CD8-positive, alpha-beta memory T cell (primary cell): ENCODE measurements at places on chromosomes 2 and 18. TPM values are rescaled to one million over a fixed set of nuclear protein-coding genes. Genes with fewer than 3 reads are reported as not detected.

The POTEI gene
- total RNA-seq, result not detected

The IMPACT gene
- 10.6 TPM for total RNA-seq

The NYAP2 gene
- not detected for total RNA-seq

The EPC2 gene
- 29.6 TPM for total RNA-seq

GRCh38 chr2:30503007-30503694 is 56.1 kb downstream of the LCLAT1 start:
- DNase-seq, result no peak
- H3K4me3 ChIP-seq, result no peak overlapping the region
- peaks cover 34% of the 10 kb centered on the region for H3K4me1 ChIP-seq
- H3K36me3 ChIP-seq, result no peaks in the 10 kb centered on the region
- no peak overlapping the region for H3K27ac ChIP-seq

GRCh38 chr18:24022161-24022560 is 7.6 kb downstream of the TTC39C start:
- H3K27me3 ChIP-seq, result no peaks in the 10 kb centered on the region
- no peak overlapping the region for H3K4me3 ChIP-seq
- H3K4me1 ChIP-seq, result peaks cover 97% of the 10 kb centered on the region
- H3K27ac ChIP-seq, result no peak overlapping the region
- peaks cover 12% of the 10 kb centered on the region for H3K36me3 ChIP-seq
- DNase-seq, result no peak

DNA sequence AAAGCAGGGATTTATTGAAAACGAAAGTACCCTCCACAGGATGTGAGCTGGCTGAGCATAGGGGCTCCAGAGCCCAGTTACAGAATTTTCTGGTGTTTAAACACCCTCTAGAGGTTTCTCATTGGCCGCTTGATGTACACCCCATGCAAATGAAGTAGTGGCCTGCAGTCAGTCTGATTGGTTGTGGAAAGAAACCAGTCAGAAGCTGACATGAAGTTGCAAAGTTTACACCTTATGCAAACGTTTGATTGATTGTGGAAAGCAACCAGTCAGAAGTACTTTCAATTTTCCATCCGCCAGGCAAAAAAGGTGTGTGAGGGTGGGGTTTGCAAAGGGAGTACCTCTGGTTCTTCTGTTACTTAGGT is 62.3 kb downstream of the VWA3B start:
- H3K4me3 ChIP-seq, result no peak overlapping the region
- H3K27ac ChIP-seq, result no peak overlapping the region
- DNase-seq, result peak; percentile 45
- H3K36me3 ChIP-seq, result no peaks in the 10 kb centered on the region
- H3K27me3 ChIP-seq, result no peaks in the 10 kb centered on the region
